ENCODE measurements at places on chromosomes 2 and 18. TPM values are rescaled to one million over a fixed set of nuclear protein-coding genes. Genes with fewer than 3 reads are reported as not detected.
A peak's percentile ranks its signal among the peaks of the same experiment; 100 is the strongest.

The SIX3 gene
- total RNA-seq: not detected

The MOCOS gene
- 3.2 TPM for total RNA-seq

The DYNAP gene
- not detected for total RNA-seq

The SKA1 gene
- 5.0 TPM for total RNA-seq

DNA sequence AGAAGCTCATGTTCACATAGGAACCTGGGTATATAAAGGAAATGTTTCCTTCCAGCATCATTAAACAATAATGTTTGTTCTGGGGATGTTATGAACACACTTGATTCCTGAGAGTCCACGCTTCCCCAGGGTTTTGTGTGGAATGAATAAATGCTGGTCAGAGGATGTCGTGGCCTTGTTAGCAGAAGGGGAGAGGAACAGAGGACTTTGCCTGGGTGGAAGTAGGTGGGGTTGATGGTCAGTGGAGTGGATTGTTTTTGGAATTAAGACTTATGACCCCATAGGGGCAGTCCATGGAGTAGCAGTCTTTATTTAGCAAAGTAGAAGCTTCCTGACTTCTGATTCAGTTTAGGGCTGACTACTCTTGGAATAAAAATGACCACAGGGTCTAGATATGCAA is 139.6 kb downstream of the MYO1B start:
- DNase-seq: no peak

- no peak for DNase-seq
Observed at GRCh38 chr2:78439122-78439521, 586.4 kb upstream of the REG3G start.

- DNase-seq: no peak
Observed at GRCh38 chr18:76425146-76426131, 69.6 kb downstream of the ZNF516 start.

GRCh38 chr18:13220361-13220991 is 1.9 kb downstream of the LDLRAD4 start:
- DNase-seq: peak; percentile 36

- no peak for DNase-seq
Observed at GRCh38 chr2:173654161-173654895, 299.7 kb downstream of the CDCA7 start.

DNA sequence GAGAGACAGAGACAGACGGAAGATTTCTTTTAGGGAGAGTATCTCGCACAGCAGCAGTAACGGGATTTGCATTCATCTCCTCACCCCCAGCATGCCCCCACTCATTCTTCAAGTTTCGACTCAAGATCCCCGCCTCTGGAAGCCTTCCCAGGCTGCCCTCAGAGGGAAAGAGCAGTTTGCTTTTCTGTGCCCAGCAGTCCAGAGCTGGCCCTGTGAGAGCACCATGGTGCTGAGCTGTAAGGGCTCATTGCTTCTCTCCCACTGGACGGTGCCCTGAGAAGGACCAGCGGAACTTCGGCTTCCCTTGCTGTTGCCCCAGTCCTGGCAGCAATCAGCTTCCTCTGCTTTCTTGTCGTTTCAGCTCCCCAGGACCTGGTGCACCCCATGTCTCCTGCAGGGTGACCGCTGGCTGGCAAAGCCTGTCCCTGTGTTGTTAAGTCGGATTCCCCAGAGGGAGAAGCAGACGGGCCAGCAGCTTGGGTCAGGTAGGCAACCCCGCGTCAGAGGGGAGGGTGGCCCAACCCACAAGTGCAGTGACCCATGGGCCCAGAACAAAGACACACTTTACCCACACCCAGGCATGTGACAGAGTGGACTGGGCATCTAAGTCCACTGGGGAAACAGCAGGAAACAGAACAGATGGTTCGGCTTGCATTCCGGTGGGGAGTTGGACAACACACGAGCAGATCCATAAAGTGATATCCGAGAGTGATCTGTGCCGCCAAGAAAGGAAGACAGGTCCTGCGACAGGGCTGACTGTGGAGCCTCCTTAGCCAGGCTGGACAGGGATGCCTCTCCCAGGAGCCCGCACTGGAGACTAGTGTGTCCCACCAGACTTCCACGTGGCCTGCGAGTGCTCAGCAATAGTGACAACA is 36.6 kb downstream of the TMEM177 start:
- no peak for DNase-seq

DNA sequence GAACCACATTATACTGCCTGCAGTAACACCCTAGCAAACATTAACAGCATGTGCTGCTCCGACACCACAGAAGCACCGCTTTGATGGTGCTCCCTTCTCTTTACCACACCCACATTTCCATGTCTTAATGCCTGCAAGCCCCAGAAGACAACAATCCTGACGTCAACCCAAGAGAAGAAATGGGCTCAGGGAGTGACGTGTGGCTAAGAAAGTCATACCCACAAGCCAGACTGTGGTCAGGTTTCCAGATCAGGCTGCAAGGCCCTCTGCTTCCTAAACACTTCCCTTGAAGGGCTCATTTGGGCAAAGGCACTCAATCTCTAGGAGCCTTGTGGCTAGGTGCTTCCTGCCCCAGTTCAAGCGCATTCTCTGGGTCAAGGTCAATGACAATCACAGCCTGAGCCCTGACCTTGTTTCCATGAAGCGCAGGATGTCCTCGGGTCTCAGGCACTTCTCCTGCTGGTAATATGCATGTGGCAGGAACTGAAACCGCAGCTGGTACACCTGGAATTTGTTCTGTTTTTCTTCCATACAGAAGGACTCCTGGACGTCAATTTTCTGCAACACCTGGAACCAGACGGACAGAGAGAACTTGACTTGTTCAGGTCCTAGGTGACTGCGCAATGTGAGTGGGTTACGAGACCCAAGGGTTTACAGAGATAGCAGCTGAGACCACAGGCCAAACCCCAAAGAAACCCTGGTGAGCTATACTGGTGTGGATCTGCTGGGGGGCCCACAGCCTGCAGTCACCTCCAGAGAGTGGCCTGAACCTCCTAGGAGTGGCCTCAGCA is 67.2 kb downstream of the POLR1A start:
- no peak for DNase-seq

- no peak for DNase-seq
Observed at GRCh38 chr2:237581751-237582746, 8.5 kb downstream of the RAB17 start.

All from mesothelial cell of epicardium (in vitro differentiated cells).